ENCODE measurements at places on chromosomes 5 and 9.

- DNase-seq: no peak
Observed at GRCh38 chr9:130825351-130825651, 9.8 kb upstream of the ABL1 start.

DNA sequence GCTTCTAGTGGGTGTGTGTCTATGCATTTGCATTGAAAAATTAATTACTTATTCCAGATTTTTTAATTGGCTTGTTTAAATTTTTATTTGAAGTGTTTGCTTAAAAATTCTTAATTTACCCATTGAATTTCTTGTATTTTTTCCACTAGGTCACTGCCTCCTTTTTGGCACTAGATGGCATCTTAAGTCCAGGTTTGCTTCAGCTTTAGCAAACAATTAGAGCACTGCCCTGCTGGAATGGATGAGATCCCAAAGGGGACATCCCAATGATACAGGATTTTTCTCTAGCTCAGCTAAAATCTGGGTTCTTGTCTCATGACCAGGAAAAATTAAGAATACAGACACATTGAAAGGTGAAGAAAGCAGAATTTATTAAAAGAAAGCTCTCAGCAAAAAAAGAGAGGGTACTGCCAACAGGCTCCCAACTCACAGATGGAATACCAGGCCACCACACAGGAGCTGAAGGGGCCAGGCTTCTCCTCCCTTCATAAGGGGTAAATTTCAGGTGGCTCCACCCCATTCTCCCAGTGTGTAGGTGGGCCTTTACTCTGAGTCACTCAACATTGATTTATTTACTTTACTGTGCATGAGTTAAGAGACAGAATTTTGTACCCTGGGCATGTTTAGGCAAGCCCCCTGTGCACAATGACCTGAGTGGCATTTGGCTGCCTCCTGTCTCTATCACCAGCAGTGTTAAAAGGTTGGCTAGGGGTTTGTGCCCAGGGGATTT lies 532.4 kb downstream of the ANXA1 start:
- DNase-seq: no peak

DNA sequence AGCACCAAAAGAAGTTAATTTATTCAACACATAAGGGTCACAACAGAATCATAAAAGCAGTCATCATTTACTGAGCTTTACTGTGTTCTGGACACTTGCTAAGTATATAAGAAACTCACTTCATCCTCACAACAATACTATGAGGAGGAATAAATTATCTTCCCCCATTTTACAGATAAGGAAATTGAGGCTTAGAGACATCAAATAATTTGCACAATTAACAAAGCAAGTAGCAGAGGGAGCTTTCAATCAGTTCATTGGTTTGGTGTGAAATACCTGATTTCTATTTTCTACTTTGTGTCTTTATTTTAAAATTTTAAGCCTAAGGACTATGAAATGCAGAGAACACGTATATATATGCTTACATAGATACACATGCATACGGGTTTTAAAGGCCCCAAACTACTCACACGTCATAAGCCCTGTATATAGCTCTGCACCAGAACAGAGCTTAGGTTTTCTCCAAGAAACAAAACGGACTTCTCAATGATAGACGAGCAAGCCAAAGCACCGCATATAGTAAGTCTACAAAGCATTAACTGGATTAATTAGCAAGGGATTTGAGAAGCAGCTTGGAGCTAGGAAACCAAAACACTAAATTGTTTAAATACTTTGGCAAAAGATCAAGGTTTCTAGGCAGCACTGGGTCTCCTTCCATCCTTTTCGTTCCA lies 95.6 kb downstream of the DENND1A start:
- no peak for DNase-seq

- DNase-seq: no peak
Observed at GRCh38 chr5:148476302-148476701, 92.5 kb downstream of the FBXO38 start.

DNA sequence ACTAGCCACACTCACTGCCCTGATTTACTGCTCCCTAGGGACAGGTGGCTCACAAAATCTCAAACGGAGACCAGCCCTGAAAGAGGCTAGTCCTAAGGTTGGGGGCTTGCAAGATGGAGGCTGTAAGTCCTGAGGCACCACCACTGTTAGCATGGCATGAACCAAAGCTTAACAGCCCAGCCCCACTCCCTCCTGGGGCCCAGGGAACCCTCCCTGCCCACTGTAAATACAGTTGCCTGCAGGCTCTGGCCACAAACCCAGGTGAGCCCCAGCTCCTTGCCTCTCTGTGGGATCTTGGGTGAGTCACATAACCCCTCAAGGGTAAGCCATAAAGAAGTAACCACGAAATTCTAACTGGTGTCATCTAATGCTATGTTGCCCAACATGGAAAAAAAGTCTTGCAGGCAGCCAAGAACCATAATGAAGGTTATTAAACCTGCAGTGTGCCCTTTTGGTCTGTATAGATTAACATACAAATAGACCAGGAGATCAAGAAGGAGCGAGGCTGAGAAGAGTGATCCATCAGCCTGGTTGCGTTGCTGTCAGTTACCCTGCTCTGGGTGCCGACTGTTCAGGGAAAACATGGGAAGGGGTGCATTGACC lies 1.7 kb upstream of the POMT1 start:
- no peak for DNase-seq

GRCh38 chr5:60598424-60598823 lies 101.5 kb downstream of the DEPDC1B start:
- no peak for DNase-seq

DNA sequence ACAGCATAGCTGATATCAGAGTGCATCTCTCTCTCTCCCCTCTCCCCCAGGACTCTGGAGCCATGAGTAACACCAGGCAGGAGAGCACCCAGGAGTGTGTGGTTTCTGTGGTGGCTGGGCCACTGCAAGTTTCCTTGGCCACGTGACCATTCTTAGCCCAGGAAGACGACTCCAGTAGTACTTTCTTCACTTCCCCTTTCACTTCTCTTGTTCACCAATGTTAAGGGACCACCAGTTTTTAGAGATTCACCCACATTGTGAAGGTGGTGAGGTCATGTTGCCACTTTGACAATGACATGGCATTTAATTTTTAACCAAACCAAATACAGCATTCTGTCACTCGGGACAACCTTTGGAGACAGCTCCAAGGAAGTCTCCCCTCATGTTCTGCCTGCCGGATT lies 17.9 kb upstream of the DAPK1 start:
- no peak for DNase-seq
